HEK293T (cell line): ENCODE measurements at places on chromosomes 7 and 10.
A peak's percentile ranks its signal among the peaks of the same experiment; 100 is the strongest.

GRCh38 chr7:78417180-78417853, 618.7 kb downstream of the PHTF2 start:
- no peak for DNase-seq

DNA sequence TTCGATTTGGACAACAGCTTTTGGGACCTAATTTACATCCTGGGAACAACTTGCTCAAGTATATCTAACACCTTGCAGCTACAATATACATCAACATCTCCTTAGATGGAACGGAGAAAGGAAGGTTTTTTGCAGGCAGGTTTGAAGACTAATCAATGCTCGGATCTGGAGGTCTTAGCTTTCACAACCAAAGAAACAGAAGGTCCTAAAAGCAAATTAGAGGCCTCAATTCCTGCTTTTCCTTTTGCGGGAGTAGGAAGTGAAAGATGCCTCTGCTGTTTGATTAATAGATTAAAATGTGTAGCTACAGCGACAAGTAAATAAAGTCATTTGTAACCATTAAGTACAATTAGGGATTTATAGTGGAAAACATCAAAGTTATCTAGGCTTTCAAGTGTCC, 3.7 kb upstream of the SP8 start:
- no peak for DNase-seq

DNA sequence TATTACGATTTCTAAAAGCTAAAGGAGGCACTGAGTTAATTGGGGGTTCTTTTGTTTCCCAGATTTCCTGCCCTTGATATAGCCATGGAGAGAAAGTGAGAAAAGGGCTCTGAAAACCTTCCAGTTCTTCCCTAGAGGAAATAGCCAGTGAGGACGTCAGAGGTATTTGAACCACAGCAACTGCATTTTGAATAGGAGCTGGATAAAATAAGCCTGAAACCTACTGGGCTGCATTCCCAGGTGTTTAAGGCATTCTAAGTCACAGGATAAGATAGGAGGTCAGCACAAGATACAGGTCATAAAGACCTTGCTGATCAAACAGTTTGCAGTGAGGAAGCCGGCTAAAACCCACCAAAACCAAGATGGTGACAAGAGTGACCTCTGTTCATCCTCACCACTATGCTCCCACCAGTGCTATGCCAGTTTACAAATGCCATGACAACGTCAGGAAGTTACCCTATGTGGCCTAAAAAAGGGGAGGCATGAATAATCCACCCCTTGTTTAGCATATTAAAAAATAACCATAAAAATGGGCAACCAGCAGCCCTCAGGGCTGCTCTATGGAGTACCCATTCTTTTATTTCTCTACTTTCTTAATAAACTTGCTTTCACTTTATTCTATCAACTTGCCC, 85.1 kb upstream of the FRMD4A start:
- DNase-seq = no peak

GRCh38 chr7:45347804-45348203, 190.2 kb downstream of the RAMP3 start:
- no peak for DNase-seq

- DNase-seq = no peak
These were observed 79.1 kb downstream of the VTI1A start for GRCh38 chr10:112526139-112526538.

DNA sequence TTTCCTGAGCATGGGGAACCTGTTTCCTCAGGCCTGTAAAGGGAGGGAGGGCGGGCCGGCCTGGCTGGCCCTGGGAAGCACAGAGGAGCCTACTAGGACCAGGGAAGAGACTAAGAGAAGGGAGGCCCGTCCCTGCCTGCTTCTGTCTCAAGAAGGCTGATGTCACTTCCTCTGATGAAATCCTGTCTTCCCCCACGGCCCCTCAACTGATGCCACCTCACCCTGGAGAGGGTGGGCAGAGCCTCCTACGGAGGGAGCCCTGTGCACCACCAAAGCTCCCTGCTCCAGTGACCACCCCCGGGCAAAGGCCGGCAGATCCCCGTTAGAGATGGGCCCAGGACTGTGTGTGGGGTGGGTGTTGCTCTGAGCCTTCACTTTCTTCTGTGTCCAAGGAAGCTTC, 1.0 kb upstream of the PILRA start:
- DNase-seq = no peak

- DNase-seq = no peak
These were observed 18.4 kb downstream of the LRRC27 start for GRCh38 chr10:132350391-132350790.

GRCh38 chr7:55964261-55965099, at the start of gene NIPSNAP2:
TSS of gene NIPSNAP2 (plus strand) at chr7:55964585. CDS start at chr7:55964610, 25 bp downstream.
- peak; percentile 87 for DNase-seq

DNA sequence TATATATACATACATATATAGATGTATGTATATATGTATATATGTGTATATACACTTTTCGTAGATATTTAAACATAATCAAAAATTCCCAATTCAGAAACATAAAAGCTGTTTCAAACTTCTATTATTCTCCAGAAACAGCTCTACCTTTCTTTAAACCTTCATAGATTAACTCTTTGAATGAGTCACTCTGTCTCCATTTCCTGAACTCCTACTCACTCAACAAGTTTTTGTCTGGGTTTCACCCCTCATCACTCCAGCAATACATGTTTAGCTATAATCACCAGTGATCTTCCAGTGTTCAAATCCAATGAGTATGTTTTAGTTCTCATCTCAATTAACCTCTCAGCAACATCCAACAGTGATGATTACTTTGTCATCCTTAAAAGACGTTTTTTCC, 9.6 kb downstream of the DGKB start:
- no peak for DNase-seq

DNA sequence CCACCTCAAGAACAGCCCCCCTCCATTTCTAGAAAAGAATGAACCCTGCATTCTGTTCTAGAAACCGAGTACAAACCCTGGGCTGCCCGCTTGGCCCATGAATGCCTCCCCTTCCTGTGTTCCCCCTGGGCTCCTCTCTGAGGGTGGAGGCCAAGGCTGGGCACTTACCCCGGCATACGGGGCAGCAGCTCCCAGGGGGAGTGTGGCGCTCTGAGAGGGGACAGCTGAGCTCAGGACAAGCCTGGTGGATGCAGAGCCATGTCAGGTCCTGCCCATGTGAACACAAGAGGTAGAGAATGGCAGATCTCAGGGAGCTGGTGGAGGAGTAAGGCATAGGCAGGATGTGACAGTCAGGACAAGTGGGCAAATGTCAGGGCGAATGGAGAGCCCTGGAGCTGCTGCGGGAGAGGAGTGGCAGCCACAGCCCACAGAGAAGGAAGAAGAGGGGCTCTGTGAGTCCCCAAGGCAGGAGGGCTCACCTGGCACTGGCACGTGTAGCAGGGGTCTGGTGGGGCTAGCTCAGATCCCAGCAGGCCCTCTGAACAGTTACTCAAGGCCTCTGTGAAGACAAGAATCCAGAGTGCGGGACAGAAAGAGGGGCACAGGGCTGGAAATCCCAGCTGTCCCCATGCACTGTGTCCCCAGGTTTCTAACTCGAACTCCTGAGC, 18.9 kb downstream of the ATP6V1F start:
- no peak for DNase-seq

- no peak for DNase-seq
These were observed 27.6 kb downstream of the CFAP46 start for GRCh38 chr10:132914732-132915131.

DNA sequence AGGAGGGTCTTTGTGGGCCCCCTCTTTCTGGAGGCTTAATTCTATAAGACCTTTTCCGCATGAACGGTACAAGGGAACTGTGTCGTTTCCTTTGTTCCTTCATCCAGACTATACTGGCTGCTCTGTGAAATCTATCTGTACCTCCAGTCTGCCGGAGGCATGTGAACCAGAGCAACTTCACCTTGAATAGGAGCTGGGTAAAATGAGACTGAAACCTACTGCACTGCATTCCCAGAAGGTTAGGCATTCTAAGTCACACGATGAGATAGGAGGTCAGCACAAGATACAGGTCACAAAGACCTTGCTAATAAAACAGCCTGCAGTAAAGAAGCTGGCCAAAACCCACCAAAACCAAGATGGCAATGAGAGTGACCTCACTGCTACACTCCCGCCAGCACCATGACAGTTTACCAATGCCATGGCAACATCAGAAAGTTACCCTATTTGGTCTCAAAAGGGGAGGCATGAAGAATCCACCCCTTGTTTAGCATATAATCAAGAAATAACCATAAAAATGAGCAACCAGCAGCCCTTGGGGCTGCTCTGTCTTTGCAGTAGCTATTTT, 36.8 kb upstream of the INPP5F start:
- DNase-seq = no peak

DNA sequence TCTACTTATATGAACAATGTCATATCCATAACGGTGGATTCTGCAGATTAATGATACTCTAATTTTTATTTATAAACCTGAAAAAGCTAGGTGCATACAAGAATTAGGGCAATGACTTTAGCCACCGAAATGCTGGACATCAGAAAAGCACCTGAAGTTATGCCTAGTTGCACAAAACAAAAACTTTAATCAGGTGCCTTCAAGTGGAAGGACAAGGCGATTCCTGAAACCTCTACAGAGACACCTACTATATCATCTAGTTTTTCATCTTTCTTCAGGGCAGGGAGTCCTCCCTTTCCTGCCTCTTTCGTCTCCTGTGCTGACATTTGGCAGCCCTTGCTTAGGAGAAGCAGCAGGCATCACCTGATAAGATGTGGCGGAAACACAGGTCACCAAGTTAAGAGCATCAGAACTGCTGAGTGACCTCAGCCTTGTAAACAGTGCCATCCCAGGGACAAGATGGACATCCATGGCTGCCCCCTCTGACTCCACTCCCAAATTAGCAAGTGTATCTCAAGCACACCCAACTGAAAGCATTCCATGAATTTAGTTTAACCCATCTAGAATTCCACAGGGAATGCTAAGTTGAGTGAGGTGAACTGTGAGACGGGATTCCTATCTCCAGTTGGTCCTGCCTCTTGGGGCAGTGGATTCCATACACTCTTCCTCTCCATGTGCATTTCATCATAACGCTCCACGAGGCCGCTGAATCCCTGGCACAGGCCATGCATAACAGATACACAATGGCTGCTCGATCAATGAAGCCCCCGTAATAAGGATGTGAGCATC, 5.8 kb downstream of the ITPRIP start:
- DNase-seq = no peak

GRCh38 chr10:66805612-66806011, 120.2 kb upstream of the LRRTM3 start:
- no peak for DNase-seq

- no peak for DNase-seq
These were observed 95.9 kb upstream of the CCDC71L start for GRCh38 chr7:106756884-106757283.

DNA sequence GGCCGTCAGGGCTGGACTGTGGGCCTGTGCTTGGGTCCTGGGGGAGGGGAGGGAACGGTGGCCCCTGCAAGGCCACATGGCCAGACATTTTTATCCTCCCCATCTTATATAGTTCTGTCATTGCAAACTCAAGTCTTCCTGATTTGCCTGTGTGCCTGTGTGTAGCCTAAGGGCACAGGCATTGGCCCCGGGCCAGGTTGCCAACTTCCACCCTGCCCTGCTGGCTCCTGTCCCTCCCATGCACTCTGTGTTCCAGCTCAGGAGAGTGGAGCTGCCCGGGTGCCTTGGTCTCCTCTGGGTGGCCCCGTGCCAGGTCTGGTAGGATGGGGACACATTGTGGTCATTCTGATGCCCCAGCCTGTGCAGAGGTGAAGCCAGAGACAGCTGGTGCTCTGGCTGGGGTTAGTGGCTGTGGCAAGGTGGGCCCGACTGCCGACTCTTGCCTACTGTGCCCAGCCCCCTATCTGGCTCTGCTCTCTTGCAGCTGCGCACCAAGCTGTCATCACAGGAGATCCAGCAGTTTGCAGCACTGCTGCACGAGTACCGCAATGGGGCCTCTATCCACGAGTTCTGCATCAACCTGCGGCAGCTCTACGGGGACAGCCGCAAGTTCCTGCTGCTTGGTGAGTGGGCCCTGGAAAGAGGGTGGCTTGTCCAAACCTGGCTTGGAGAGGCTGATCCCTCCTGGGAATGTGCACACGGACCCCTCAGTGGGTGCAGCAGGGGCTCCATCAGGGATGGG, 14.8 kb downstream of the NACAD start:
- no peak for DNase-seq

GRCh38 chr10:77836299-77836820, 90.2 kb downstream of the DLG5 start:
- no peak for DNase-seq

DNA sequence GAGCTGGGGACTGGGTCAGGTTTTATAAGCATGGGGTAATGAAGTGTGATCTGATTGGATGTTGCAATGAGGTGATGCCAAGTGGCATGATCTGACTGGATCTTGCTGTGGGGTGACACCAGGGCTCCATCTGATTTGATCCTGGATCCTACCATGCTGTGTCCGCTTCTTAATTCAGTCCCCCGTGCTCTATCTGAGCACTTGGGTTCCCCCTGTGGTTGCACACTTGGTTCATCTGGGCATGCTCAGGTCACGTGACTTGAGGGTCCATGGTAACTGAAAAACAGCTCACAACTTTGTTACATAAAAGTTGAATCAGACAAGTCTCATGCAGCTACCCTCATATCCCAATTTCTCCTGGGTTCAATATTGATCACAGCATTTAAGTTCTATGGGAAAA, 448.6 kb upstream of the NRP1 start:
- DNase-seq = no peak

- no peak for DNase-seq
These were observed 4.6 kb upstream of the C10orf95 start for GRCh38 chr10:102455893-102456471.

GRCh38 chr10:78960316-78960800, 108.4 kb upstream of the ZMIZ1 start:
- DNase-seq = no peak

DNA sequence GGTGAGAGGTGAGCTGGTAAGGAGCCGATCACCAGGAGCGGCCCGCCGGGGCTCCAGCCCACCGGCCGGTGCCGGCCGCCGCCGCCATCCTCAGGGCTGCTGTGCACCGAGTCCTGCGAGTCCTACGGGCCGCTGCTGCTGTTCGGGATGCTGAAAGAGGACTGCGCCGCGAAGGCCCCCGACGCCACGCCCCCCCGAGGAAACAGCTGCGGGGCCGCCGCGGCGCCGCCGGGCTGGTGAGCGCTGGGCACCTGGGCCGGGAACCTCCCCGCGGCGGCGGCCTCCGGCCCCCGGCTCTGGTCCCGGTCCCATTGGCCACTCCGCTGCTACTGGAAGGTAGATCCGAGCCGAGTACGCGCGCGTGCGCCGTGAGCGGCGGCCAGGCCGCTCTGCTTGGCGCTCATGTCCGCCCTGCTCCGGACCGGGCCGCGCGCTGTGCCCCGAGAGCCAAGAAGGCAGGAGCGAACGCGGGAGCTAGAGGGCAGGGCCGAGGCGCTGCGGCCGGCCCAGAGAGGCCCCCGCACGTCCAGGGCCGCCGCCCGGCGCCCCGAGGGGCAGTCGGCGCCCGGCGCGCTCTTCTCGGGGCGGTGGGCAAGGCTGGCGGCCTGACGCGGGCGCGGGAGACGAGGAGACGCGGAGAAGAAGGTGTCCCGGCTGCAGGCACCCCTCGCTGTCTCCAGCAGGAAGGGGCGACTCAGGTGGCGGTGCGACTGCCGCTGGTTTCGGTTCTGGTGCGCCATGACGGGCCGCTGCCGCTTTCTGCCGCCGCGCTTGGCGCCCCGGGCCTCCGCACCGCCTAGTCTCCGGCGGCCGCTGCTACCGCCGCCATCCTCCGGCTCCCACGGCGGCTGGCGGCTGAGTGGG, 121.3 kb upstream of the WIPF3 start:
- peak; percentile 54 for DNase-seq
